CD8-positive, alpha-beta memory T cell (primary cell): ENCODE measurements at places on chromosomes 3 and 15. TPM values are rescaled to one million over a fixed set of nuclear protein-coding genes. Genes with fewer than 3 reads are reported as not detected.

The ADAMTS17 gene
- 1.2 TPM for total RNA-seq

The ATP8B4 gene
- 8.9 TPM for total RNA-seq

The MAGI1 gene
- total RNA-seq: 0.42 TPM

The IL17RD gene
- total RNA-seq: 0.04 TPM

The POC1A gene
- total RNA-seq: 22.6 TPM

The GPR87 gene
- total RNA-seq: 0.61 TPM

The CELF6 gene
- 0.68 TPM for total RNA-seq

The HIGD2B gene
- 0.33 TPM for total RNA-seq

The ACTRT3 gene
- total RNA-seq: 2.5 TPM

The SV2B gene
- total RNA-seq: 0.02 TPM

The CCDC50 gene
- total RNA-seq: 13.0 TPM

The MAP6D1 gene
- 3.8 TPM for total RNA-seq

The CIB2 gene
- 2.1 TPM for total RNA-seq

The HTR3E gene
- total RNA-seq: not detected

The TMEM212 gene
- total RNA-seq: not detected

The TATDN2 gene
- total RNA-seq: 60.0 TPM

- DNase-seq: no peak
Observed at GRCh38 chr3:138344754-138345153, 3.6 kb upstream of the MRAS start.

DNA sequence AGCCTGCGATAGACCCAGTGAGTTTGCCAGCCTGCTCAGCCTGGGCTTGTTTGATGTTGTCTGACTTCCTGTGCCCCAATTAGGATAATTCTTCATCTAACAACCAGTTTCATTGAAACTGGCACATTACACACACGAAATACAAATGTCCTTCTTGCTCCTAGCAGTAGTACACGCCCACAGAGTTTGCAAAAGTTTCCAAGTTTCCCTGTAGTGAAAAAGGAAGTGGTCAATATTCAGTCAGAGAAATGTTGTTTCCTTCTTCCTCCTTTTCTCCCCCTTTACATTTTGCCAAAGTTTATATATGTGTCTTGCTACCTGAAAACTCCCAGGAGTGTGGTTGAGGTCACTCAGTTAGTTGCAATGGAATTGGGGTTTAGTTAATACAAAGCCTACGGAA is 58.4 kb upstream of the LRTM1 start:
- no peak for DNase-seq

- no peak for DNase-seq
Observed at GRCh38 chr3:99846477-99847160, 29.0 kb downstream of the CMSS1 start.

DNA sequence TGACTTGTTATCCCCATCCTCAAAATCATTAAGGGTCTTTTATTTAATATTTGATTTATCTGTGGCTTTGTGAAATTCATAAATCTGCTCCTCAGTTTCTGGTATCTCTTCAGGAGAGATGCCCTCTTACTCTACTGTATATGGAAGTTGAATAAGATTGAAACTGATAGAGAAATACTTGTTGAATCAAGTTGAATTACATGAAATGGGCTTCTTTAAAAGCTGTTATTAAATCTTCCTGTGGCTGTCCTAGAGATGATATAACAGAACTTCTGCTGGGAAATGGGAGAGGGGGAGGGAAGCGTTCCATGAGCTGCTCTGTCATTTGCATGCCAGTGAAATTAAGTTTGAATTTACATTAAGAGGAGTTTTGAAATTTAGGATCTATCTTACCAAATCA is 494.4 kb upstream of the TPRG1 start:
- DNase-seq: no peak

DNA sequence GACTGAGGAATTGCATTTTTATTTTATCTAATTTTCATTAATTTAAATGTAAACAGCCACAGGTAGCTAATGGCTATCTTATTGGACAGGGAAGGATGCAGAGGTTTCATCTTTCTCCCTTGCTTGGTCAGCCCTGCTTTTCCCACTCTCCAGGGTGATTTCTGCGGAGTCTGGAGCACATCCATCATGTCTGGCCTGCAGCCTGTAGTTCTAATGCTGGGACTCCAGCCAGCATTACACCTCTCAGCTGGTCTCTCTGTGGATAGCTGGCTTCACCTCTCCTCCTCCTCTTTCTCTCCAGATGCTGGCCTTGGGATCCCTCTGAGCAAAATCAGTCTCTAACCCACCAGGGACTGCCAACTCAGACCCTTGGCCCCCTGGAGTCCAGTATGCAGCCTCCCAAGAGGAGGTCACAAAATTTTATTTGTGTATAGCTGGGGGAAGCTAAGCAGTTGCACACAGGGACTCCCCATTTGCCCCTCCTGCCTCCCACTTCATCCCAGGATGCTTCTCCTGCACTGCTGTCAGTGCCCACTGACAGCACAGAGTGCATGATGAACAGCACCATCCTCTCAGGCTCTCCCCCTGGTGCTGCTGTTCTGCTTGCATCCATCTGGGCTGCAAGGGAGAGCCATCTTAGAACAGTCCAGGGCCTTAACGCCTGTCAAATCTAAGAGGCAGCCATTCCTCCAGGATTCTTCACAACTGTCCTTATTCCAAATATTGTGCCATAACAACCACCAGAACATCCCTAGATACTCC is 1.7 kb downstream of the BFSP2 start:
- no peak for DNase-seq

GRCh38 chr15:97652041-97652440 is 308.5 kb upstream of the ARRDC4 start:
- DNase-seq: no peak

DNA sequence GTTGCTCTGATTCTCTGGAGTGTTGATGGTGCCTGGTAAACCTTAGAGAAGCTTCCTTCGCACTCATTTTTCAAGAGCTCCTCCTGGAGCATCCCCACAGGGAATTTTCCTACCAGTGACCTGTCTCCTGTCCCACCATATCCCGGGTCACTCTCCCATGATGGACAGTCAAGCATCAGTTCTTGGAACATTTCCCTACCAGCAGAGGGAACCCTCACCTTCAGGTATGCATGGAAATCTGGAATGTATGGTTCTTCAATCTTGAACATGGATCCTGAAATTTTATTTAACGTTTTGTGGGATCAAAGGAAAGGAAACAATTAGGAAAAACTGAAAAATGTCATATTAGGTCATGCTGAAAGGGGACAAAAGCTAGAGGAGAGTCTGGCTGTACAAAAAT is 153.8 kb downstream of the SPATA16 start:
- DNase-seq: no peak

GRCh38 chr15:97661796-97662195 is 298.7 kb upstream of the ARRDC4 start:
- no peak for DNase-seq

DNA sequence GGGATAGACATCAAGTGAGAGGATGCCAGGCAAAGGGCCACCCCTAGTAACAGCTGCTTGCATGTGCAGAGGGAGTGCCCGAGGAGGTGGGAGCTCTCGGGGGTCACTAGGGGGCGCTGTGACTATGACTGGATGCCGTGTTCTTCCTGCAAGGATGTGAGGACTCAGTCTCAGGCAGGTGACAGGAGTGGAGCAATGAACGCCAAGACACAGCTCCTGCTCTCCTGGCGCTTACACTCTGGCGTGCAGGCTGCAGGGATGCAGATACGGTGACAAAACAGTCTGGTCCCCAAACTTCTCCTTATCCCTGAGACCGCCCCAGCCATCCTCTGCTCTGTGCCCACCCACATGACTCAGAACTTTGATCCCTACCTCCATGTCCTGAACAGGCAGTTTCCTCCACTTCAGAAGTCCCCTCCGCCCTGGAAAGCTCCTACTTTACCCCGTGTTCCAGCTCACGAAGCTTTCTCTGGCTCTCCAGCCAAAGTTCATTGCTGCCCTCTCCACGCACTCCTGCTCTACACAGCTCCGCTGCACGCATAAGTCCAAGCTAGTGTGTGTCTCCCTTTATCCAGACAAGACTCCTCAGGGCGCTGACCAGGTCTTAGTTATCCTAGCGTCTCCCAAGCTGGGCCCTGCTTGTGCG is 14.7 kb downstream of the RHOV start:
- peak; percentile 71 for DNase-seq

DNA sequence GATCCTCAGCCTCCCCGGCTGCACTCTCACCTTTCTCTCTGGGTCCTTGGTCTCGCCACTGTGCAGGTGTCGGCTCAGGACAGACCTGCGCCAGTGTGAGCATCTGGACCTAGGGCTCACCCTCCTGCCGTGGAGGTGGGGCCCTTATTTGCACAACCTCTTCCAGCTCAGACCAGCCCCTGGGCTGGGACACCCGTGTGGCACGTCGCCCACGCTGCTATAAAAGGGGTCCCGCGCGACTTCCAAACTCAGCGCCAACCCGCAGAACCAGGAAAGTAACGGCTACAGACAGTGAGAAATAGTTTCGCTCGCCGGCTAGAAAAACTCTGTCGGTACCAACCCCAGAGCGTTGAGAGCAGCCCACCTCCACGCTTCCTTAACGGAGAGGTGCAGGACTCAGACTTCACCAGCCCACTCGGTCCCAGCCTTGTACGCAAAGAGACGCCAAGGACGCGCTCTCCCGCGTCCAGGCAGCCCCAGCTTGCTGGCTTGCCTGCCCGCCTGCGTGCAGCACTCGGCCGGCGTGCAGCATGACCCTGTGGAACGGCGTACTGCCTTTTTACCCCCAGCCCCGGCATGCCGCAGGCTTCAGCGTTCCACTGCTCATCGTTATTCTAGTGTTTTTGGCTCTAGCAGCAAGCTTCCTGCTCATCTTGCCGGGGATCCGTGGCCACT is at the start of the genes DUOX2 and DUOXA2:
TSS of gene DUOX2 (minus strand) at position 97 of the 675 bp plus-strand sequence. CDS start 761 bp downstream, outside the sequence.
TSS of gene DUOXA2 (plus strand) at position 251 of the 675 bp plus-strand sequence. CDS start at position 531, 280 bp downstream.
- DNase-seq: peak; percentile 40

DNA sequence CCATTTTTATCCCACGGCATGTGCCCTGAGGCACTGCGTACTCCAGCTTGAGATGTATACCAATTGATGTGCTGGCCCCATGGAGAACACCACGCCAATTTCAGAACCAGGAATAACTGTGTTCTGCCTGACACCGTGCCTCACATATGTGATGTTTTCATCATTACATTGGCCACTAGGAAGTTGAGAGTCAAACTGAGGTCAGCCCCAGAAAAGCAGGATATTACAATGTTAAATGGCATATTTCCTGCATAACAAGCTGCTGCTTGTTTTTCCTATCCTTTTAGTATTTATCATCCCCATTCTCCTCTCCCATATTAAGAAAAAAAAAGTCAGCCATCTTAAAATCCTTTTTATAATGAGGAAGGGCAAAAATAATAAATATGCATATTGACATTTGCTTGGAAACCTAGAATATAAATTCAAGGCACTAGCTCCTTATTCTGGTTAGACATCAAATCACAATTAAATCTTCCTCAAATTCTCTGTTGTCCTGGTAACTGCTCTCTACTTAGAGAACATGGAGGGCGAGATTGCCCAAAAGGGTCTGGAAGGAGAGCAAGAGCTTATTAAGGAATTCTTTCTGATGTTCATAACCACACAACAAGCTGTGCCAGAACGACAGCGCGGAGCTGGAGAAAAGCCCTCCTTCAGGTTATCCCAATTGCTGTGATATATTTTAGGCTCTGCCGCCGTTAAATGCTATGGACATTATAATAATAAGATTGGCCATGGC is 112.6 kb downstream of the UACA start:
- DNase-seq: no peak

GRCh38 chr15:77702211-77702957 is 69.7 kb upstream of the LINGO1 start:
- DNase-seq: no peak

GRCh38 chr15:73558529-73558928 is 74.7 kb downstream of the NPTN start:
- no peak for DNase-seq

GRCh38 chr15:22788004-22788403 is 1.6 kb downstream of the NIPA1 start:
- no peak for DNase-seq

DNA sequence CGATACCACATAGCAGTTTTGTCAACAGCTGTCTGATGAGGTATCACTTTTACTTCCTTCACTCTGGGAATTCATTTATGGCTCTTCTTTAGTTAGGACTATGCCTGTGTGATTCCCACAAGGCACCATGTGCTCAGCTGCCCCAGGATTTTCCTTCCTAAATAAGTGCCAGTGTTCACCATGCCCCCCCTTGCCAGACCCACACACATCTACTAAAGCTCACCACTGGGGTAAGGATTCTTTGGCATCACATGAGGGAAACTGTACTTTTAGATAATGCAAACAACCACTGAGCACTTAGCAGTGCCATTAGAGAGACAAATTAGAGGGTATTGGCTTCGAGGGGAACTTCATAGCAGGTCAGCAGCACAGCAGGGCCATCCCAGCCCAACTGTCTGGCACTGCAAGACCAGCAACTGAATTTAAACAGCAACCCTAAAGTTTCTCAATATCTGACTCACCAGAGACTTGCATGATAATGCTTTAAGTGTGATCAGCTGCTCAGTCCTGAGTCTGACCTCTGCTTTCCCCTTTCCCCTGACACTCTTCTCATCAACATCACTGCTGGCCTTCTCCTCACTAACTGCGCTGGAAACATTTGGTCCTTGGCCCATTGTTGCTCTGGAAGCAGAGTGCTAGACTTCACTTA is 114.3 kb downstream of the STAC start:
- DNase-seq: no peak

GRCh38 chr15:32659340-32660155 is 18.0 kb downstream of the SCG5 start:
- no peak for DNase-seq

GRCh38 chr15:81454024-81454423 is 80.0 kb upstream of the TMC3 start:
- no peak for DNase-seq

DNA sequence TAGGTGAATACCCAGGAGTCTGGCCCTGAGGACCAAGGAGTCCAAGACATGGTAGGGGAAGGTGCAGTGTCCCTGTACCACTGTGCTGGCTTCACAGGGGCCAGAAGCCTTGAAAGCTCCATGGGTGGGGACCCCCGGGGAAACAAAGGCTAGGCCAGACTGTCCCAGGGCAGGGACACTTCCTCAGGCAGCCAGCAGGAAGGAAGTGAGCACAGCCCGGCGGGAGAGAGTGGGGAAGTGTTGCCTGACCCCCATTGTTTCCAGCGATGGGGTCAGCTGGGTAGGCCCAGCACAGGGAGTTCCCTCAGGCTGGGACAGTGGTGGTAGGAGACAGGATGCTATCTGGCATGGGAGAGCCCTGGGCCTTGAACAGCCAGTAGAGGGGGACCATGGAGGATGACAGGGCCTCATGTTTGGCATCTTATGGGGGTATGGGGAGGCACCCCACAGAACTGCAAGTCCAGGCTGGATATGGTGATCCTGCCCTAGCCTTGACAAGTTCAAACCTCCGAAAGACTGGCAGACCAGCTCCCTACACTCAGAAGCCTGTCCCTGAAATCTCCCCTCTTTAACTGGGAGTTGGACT is 1.2 kb upstream of the HYAL2 start:
- DNase-seq: no peak

DNA sequence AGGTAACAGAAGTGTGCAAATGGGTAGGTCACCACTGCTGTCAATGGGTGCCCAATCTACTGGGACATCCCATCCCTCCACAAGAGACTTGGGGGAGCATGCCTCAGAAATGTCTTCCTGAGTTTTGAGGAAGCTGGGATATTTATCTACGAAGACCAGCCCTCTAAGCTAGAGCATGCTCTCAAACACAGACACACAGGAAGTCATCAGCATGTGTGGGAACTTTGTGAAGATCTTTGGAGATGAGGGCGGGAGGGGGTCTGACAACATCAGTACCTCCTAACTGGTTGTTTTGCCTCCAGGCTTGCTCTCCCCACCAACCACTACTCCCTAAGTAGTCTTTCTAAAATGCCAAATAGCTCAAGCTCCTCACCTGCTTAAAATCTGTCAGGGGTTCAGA is 3.5 kb upstream of the MEF2A start:
- DNase-seq: no peak
